ENCODE measurements at places on chromosomes 4 and X. TPM values are rescaled to one million over a fixed set of nuclear protein-coding genes. Genes with fewer than 3 reads are reported as not detected.

DNA sequence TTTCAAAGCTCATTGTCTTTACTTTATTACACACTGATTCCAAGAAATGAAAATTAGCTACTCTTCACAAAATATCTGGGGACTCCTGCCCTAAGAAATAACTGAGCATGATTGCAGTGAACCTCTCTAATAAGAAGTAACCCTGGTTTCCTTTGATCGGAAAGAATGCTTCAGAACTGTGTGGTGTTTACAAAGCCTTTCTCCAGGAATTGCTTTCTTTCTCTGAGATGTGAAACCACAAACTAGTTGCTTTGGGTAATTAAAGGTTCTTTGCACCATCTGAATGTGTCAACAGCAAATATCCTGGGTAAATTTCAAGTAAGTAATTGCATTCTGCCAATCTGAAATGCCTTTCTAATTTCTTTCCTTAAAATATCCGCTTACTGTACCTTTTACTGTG, 292.9 kb upstream of the SLIT2 start:
- DNase-seq, result no peak

The DNAAF6 gene
- 2.1 TPM for polyA plus RNA-seq

DNA sequence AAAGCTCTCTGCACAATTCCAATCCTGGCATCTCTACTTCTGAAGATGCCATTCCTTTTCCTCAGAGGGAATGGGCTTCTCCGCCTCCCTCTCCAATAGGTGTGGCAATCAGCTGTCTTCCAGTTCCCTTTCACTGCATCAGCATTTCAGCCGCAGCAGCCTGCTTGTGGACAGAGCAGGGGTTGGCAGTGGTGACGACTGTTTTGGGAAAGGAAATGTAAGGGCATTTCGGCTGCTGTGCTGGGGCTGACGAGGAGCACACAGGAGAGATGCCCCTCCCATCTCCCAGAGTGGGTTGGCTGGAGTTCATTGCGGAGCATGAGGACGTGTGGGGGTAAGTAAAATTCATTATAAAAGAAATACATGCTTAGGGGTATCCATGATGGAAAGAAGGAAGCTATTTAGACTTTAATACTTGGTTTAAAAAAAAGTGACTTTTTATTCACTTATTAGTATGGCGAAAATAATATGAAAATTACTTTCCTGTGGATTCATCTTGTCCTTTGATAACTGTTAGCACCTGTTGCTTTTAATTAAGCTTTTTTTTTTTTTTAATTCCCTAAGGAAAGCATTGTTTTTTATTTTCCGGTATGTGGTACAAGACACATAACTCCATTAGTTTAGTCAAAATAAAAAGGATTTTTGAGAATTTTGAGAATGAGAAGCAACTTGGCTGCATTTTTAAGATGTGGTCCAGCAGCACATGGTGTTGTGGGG, at the start of gene LIMCH1:
LIMCH1 (plus strand) TSS at position 141 of the 717 bp plus-strand sequence. CDS start 67,839 bp downstream, outside the sequence.
- DNase-seq, result peak; percentile 63

DNA sequence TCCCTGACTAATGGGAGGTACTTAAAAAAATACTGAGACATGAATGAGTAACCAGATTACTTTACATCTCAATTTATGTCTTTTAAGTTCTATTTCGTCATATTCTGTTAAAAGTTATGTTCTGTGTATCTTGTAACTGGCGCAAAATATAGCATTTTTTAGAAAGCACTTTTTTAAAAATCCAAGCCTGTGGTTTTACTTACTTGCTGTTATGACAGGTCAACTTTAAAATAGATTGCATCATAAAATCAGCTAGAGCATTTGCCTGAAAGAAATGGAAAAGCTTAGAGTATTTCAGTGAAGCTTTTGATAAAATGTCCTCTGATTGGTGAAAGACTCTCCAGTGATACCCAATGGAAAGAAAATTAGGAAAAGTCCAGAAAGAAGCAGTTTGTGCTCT, 1892.3 kb upstream of the TENM3 start:
- no peak for DNase-seq

The DDIT4L gene
- polyA plus RNA-seq, result 1.5 TPM

The TAF7L gene
- polyA plus RNA-seq, result 0.37 TPM

The GALNTL6 gene
- 0.08 TPM for polyA plus RNA-seq

GRCh38 chrX:105114554-105115130, 105.9 kb downstream of the TEX13A start:
- DNase-seq, result no peak

The C4orf54 gene
- polyA plus RNA-seq, result 0.01 TPM

The DUSP9 gene
- polyA plus RNA-seq, result 0.45 TPM

GRCh38 chrX:19869193-19869592, 18.2 kb downstream of the SH3KBP1 start:
- DNase-seq, result no peak

DNA sequence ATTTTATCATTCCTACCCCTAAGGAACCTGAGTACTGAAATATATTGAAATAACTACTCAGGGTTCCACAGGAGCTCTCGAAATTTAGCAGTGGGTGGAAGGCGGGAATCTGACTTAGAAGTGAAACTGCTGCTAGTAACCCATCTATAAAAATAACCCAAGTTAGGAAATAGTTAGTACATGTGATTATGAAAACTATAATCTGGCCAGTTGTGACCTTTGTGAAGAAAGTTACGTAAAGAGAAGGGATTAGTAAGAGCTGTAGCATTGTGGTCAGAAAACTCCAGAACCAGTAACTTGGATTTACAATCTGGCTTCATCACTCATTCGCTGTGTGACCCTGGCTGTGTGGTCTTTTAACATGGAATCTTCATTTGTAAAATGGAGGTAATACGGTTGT, 175.5 kb downstream of the RAPGEF2 start:
- DNase-seq, result no peak

- DNase-seq, result no peak
These were observed 161.0 kb upstream of the RAPGEF2 start for GRCh38 chr4:158941895-158942294.

The LINC00632 gene
- polyA plus RNA-seq, result 131 TPM

DNA sequence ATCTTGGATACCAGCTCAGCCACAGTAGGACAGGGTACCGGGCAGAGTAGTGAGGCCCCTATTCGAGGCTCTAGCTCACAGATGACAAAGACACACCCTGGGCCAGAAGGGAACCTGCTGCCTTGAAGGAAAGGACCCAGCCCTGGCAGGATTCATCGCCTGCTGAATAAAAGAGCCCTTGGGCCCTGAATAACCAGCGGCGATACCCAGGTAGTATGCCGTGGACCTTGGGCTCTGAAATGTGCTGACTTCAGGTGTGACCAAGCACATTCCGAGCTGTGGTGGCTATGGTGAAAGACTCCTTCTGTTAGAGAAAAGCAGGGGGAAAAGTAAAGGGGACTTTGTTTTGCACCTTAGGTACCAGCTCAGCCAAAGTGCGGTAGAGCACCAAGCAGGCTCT, 14.6 kb downstream of the MED14 start:
- DNase-seq, result no peak

DNA sequence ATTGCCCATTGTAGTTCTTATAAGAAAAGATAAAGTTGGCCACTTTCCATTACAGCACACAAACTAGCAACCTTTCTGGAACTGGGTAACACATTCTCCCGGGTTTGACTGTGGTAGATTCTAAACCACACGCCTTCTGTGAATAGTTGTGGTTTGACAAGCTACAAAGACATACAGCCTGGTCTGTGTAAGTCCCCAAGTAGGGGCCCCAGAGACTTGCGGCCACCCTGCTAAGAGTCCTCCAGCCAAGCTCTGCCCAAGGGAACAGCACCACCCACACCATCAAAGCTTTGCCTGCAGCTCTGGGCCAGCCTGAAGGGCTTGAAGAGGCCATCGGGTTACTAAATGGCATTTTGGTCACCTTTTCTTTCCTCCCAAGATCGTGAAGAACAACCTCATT, 203.4 kb downstream of the MAML3 start:
- DNase-seq, result no peak

The MAGEA1 gene
- not detected for polyA plus RNA-seq

DNA sequence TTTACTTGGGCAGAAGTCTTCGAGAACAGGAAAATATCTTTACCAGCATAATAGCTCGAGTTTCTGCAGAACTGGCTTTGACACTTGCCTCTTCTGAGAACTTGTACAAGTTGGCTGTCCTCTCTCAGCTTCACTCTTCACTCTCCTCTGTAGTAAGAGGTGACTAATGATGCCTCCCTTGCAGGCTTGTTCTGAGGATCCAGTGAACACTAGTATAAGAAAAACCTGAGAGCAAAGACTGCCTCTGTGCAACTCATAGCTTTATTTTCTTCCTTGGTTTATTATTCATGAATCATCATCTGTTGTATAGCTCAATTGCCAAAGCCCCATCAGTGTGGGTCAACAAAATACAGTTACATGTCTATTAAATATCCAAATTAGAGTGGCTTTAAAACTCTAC, 266.7 kb upstream of the CLNK start:
- no peak for DNase-seq

- DNase-seq, result peak; percentile 83
These were observed 106.4 kb downstream of the DHX15 start for GRCh38 chr4:24477919-24478318.

The POF1B gene
- polyA plus RNA-seq, result 0.42 TPM

The LDB2 gene
- 72.5 TPM for polyA plus RNA-seq

DNA sequence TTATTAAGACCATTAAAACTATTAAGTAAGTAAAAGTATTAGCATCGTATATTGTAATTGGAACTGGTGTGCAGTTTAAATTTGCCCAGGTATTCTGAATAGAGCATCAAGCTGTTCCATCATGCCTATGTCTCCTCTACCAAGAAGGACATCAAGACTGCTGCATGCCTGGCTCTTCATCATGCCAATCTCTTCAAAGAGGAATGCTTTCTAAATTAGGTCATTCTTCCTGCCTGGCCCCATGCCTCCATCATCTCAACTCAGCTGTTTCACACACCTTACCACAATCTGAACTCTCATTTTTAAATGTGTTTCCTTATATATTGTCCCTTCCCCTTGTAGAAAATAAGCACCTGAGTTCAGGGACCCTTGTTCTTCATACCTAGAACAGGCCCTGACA, 270.5 kb upstream of the PPARGC1A start:
- no peak for DNase-seq

The SH2D1A gene
- polyA plus RNA-seq, result 0.78 TPM

The TMEM150C gene
- polyA plus RNA-seq, result 14.5 TPM

DNA sequence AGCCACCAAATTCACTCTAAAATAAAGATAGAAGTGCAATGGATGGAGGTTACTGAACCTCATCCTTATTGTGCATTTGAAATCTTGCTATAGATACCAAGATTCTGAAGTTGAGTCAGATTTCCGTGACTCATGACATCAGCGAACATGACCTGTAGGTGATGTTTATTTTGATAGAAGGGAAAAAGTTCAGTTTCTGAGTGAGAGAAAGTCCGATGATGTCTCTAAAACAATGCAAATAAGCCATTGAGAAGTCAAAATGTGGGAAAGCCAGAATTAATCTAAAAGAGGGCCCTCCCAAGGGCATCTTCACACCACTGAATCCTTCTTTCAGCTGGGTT, 20.0 kb downstream of the PHOX2B start:
- no peak for DNase-seq

The TXLNG gene
- 13.5 TPM for polyA plus RNA-seq

DNA sequence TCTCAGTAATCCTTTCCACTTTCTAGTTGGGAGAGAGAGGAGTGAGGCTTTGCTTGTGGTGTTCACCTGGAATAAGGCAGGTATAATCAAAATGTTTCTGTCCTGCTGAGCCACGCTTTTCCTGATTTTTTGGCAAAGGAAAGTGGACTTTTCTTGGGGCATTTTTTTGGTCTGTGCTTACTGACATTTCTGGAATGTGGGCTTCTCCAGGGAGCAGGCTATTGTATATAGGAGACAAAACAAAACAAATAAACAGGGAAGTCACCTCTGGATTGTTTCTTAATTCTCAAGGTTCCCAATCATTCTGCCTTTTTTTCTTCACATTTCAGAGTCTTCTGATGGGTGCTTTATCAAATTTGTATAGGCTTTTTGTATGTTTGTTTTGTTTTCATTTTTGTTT, 25.7 kb upstream of the RP2 start:
- DNase-seq, result no peak

The USP27X gene
- polyA plus RNA-seq, result 7.0 TPM

GRCh38 chrX:17602245-17602644, 135.0 kb upstream of the SCML1 start:
- no peak for DNase-seq

DNA sequence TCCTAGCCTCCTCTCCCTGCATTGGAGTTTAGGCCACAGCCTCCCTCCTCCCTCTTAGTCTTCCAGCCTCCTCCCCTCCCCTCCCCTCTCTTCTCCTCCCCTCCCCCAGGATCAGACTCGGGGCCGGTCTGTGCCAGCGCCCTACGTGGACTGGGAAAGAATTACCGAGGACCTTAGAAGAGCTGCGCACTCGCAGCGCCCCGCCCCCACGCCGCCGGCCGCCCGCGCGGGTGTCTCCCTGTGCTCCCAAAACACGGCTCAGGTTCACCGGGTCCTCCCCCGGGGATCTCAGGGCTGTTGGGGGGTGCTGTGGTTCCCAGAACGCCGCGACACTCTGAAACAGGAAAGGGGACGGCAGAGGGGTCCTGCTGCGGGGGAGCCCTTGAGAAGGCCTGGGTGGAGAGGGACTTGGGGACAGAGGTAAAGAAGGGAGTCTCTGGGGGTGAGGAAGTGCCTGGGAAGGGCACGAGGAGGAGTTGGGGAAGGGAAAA, 122.3 kb upstream of the TBL1X start:
- DNase-seq, result peak; percentile 77

DNA sequence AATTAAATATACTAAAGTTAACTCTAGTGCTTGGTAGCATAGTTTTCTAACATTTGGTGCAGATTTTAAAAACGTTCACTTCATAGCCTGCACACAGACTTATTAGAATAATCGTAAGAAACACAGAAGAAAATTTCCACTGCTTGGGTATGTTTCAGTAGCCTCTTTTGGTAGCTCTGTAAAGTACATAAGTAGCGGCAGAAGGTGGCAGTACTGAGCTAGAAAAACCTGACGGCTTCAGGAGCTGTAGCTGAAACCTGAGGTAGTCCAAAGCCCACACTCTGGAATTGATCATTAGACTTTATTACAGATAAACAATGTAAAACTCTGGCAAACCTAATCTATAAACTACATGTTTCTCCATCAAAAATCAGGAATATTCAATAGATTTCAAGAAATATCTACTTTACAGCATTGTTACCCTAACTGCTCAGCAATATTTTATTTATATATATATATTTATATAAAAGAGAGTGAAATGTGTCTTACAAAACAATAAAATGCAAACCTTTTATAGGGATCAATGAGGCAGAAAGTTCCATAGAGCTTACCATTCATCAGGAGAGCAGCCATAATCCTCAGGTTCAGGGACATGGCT, 88.2 kb downstream of the ATP8A1 start:
- DNase-seq, result peak; percentile 56

The IL15 gene
- 1.2 TPM for polyA plus RNA-seq

The FAM236D gene
- not detected for polyA plus RNA-seq

GRCh38 chr4:89586864-89587263, 250.1 kb downstream of the SNCA start:
- no peak for DNase-seq

The SLC6A14 gene
- polyA plus RNA-seq, result 0.56 TPM

DNA sequence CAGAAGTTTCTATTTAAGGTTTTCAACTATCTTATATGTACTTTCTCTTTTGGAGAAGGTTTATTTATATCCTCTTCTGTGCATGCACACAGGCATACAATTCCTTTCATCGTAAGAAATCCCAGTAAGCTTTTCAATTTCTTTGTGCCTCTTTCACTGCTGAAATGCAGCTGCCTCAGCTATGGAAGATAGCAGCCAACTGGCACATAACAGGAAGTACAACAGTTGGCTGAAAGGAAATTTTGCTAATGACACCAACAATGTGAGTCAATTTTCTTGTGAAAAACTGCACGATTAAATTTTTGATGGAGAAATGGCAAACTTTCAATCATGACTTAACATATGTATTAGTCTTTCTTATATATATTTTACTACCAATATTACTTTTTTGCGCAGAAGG, 74.5 kb upstream of the PAQR3 start:
- no peak for DNase-seq

Measured in right lung (tissue), 10 donors.